Right renal pelvis (tissue), 4 donors: ENCODE measurements at places on chromosomes 1 and 21.

DNA sequence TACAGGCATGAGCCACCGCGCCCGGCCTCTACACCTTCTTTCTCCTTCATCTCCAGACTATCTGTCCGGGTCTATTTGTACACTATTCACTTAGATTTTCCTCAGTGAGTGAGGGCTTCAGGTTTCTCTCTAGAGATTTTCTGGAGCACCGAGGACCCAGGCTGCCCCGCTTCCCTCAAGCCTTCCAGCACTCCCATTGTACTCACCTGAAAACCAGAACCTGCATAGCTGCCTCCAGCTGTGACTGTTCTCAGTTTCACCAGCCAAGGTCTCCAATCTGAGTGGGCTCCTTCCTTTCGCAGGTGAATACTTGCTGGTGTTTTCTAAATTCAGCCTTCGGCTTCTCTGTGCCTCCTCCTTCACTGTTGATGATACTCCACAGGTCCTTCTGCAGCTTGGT lies 12.9 kb upstream of the DMAP1 start:
- no peak for DNase-seq

DNA sequence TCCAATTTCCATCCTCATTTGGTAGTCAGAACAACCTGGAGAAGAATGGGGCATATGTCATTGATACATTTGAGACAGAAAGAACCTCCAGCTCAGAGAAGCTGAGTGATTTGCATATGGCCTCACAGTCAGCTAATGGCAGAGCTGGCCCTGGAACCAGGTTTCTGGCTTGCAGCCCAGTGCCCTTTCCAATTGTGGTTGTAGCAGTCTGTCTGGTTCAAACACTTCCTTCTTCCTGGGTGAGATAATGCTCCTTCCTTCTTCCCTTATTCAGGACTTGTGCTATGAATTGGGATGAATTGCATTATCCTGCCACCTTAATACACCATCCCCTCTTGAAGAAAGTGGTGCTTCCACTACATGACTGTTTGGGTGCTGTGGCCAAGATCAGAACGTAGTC lies 24.2 kb downstream of the SLC5A9 start:
- no peak for DNase-seq

DNA sequence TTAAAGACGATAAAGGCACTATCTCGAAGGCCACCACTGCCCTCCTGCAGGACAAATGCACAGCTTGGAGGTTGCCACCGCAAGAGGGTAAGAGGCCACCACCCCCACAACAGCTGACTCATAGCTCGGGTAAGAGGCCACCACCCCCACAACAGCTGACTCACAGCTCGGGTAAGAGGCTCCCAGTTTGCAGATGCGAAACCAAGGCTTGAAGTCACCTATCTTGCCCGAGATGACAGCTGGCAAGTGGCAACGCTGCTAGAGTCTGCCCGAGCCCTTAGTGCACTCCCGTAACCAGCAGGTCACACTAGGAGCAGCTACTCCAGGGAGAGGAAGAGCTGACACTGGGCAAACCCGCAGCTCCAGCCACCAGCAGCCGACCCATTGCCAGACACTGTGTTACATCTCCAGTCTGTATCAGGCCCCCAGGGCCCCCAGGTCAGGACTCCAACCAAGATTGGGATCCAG lies 17.1 kb upstream of the SPSB1 start:
- no peak for DNase-seq

- no peak for DNase-seq
Observed at GRCh38 chr1:1966071-1966740, 37.4 kb downstream of the CFAP74 start.

DNA sequence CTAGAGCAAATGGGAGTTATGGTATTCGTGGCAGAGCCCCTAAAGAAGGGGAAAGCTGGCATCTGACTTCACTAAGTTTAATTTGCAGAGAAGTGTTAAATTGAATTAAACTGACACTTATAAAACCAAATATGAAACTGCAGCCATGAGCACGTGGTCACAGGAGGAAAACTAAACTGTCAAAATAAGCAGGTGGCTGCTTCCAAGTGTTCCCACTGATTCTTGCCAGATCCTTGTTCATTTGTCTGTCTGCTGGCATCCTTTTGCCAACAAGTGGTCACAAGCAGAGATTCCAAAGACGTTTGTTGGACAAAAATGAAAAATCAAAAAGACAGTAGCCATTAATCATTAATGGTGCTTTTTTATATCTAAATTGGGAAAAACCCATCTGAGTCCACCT lies 6.5 kb upstream of the CELA2B start:
- DNase-seq: no peak

DNA sequence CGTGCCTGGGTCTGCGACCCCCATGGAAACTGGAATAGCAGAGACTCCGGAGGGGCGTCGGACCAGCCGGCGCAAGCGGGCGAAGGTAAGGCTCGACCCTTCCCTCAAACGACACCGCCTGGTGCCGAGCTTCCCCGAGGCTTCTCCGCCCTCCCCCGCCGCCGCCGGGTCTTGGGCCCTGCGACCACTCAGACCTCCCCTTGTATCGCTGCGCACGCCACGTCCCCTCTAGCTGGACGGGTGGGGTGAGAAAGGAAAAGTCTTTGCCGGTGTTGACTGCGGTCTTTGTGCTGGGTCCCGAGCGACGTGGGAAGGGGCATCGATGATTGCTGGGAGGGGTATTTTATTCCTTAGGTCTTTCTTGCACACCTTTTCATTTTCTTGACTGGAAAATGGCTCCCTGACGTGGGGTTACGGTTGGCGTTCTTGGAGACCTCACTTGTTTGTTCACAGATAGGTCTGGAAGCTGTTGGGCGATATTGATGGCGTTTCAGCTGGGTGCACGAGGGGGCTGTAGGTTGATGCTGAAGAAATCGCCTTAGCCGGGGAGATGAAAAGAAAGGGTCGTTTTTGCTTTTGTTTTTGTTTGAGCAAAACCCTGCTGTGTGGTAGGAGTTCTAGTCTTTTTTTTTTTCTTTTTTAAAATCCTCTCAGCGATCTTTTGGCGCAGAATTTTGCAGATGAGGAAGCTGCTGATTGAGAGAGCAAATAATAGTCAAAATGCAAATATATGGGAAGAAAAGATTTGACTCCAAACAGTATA lies 776 bp downstream of the KDM1A start:
- peak; percentile 55 for DNase-seq

DNA sequence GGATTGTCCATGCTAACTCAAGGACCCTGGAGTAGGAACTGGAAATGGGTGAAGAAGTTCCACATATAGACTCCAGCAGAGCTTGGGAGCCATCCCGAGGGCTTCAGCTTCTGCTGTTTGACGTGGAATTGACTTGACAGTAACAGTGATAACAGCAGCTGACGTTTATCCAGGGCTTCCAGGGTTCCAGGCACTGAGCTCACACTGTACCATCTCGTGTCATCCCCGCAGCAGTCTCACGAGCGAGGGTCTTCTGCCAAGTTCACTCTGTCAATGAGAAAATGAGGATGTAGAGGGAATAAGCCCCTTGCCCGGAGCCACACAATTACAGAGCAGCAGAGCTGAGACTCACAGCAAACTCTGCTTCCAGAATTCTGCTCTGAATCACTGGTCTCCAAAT lies 447.7 kb downstream of the SIPA1L2 start:
- DNase-seq: no peak

DNA sequence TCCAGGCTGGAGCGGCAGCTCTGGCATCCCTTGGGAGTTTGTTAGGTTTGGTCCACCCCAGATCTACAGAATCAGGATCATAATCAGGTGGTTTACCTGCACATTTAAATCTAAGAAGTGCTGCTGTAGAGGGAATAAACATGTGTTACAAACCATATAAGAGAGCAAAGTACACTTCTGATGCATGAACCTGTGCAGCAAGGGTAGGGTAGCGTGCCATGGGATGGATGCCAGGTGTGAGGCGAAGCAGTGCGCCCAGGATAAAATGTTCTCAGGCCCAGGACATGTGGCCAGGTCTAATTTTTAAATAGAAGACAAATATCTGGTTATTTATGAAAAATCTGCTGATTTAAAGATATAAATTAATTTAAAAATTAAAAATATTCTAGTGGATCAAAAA lies 308.8 kb upstream of the USP24 start:
- no peak for DNase-seq

- DNase-seq: no peak
Observed at GRCh38 chr1:173175514-173176145, 31.5 kb downstream of the TNFSF4 start.

GRCh38 chr1:201946224-201946908 lies at the start of gene LMOD1:
LMOD1 (minus strand) TSS chr1:201946548; CDS start chr1:201946340, 208 bp downstream.
- peak; percentile 88 for DNase-seq

- DNase-seq: no peak
Observed at GRCh38 chr1:23343221-23344110, 618 bp downstream of the HNRNPR start.

- DNase-seq: no peak
Observed at GRCh38 chr1:195897076-195897475, 711.2 kb downstream of the KCNT2 start.

DNA sequence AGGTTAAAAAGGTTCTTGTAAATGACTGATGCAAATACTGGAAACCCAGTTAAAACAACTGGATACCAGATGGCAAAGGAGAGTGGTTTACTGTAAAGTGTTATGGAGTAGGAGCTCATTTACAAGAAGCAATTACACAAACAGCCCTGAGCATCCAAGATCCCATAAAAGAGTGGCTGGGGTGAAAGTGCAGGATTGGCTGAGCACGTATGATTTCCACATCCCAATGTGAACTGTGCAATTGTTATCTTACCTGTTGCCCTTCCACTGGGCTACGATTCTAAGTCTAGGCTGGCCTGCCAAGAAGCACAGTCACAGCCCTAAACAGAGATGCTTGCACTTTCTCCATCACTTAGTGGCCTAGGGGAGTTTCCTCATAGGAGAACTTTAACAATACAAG lies 277.6 kb upstream of the RUNX1 start:
- no peak for DNase-seq

DNA sequence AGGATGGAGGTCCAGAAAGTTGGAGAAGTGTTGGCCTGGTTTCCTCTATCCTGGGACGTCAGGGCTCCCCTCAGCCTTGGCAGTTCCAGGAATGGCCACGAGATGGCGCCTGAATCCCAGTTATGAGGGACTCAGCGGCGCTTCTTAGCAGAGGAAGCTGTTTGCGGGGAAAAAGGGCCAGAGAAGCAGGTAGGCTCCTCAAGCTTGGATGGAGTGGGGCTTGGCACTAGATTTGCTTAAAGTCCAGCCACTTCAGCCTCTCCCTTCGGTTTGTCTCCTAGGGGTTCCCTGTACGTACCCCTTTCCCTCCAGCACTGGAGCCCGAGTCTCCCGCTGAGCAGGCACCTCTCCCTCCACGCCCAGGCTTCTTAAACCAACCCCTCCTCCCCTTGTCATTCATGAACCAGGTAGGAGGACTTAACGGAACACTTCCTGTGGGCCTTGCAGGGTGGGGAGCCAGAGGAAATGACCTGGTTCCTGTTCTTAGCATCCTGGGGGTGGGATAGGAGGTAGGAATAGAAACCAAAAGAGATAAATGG lies 32.0 kb upstream of the TENT5B start:
- no peak for DNase-seq

DNA sequence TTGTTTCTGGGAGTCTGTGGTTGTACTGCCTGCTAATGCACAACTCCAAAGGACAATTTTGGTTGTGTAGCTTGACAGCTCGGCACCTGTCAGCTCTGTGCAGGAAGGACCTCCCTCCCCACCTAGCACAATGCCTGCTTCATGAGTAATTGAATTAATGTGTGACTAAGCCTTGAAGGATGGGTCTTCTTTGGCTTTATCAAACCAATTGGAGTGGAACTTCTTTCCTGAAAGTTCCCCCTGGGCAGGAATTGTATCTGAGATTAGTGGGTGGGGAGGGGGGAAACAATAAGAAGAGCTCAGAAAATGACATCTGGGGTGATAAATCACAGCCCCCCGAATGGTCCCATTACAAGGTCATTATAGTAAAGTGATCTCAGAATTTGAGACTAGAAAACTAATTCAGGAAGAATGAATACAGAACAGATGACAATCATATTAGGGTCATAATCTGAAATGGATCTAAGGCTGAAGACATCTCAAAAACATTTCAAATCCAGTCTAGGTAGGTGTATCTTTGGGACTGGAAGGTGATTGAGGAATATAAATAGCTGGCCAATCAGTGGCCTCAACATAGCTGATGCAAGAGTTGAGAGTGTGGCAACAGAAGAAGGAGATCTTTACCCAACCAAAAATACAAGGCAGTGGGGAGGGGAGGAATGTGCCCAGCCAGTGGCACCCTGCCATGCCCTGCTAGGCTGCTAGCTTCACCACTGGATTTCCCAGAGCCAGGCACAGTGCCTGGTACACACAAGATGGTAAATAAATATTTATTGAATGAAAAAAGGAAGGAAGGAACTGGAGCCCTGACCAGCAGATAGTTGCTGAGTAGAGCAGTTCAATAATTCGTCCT lies 10.1 kb upstream of the SESN2 start:
- no peak for DNase-seq

GRCh38 chr1:234605983-234606783 lies 3.8 kb downstream of the IRF2BP2 start:
- no peak for DNase-seq

- DNase-seq: no peak
Observed at GRCh38 chr1:243964915-243965314, 86.2 kb upstream of the ZBTB18 start.

GRCh38 chr1:71232166-71232763 lies 151.4 kb upstream of the ZRANB2 start:
- DNase-seq: no peak

- no peak for DNase-seq
Observed at GRCh38 chr1:230281556-230281955, 144.6 kb downstream of the PGBD5 start.

- no peak for DNase-seq
Observed at GRCh38 chr1:196462086-196462485, 146.2 kb downstream of the KCNT2 start.

DNA sequence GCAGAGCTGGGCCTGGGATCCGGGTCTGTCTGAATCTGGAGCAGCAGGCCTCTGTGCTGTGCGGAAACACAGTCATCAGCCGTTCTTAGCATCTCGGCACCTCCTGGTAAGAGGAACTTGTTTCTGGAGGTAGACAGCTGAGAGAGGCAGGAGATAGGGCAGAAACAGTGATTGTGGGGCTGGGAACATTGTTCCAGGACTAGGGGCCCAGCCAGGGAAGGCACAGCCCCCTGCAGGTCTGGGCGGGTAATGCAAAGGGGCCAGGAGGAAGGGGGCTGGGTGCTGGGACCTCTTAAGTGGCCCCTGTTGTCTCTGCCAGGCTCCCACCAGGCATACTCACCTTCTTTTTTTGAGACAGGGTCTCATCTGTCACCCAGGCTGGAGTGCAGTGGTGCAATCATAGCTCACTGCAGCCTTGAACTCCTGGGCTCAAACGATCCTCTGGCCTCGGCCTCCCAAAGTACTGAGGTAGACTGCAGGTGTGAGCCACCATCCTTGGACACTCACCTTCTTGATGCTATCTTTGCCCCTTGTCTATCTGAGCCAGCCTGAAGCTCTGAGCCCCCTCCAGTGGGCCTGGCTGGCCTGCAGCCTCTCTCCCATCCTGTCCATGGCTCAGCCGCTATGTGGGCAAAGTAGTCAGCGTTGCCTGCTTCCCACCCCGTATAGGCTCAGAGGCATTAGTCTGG lies 134.3 kb upstream of the ZBTB40 start:
- DNase-seq: no peak
